Activated naive CD4-positive, alpha-beta T cell (primary cell): ENCODE measurements at places on chromosomes 12 and 14.

DNA sequence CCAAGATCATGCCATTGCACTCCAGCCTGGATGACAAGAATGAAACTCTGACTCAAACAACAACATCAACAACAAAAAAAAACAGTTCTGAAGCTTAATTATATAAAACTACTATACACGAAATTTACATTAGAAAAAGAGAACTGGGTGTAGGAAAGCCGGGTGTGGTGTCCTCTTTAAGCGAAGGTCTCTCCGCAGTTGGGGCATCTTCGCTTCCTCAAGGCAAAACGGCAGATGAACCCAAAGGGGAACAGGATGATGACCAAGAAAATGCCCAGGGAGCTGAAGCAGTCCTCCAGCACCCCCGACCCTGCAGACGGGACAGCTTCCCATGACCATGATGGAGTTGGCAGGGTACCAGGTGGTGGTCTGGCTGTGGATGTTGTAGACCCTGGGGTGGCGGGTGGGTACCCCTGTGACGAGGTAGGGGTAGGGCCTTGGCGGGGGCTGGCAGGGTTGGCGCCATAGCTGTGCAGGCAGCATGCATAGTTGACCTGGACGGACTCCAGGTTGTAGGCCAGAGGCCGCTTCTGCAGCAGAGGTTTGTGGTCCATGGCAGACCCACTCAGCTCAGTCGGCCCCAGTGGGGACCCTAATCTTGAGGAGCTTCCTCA is 18.2 kb upstream of the BCAT1 start:
- no peak for DNase-seq

DNA sequence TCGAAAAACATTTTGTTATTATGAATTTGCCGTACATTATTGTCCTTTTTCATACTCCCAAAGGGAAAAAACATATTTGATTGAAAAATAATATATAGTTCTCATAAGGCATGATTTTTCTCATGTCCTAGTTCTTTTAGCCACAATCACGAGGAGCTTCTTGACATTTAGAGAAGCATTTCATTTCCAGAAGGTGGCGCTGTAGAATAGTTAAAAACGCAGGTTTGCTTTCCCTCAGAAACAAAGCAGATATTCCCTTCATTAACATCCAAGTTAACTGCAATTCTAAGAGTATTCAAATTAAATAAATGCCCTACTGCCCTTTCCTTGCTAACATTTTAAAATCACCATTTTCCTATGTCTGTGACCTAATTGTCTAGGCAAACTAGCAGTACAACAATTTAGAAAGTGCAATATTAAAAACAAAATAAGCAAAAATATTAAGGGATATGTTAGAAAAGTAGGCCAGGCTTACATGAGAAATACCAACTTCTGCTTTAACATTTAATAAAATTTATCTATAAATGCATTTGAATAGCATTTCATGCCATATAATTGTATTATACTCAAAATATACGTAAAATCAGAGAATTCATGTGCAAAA is 10.9 kb upstream of the PIK3C2G start:
- no peak for DNase-seq

DNA sequence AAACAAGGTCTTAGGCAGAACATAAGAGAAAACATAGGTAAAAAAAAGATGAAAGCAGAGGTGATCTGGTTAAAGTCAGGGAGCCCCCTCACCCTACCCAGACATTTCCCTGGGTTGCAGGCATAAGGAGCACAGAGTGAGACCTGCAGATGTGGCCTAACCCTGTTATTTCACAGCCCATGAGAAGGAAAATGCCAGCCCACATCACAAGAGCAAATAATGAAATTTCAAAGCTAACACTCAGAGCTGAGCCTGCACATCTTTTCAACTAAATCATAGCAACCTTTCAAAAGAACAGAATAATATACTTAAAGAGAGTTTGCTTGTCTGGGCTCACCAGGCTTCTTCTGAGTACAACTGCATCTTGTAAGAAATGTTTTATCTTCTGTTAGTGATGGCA is 295.4 kb downstream of the RPAP3 start:
- DNase-seq, result no peak

DNA sequence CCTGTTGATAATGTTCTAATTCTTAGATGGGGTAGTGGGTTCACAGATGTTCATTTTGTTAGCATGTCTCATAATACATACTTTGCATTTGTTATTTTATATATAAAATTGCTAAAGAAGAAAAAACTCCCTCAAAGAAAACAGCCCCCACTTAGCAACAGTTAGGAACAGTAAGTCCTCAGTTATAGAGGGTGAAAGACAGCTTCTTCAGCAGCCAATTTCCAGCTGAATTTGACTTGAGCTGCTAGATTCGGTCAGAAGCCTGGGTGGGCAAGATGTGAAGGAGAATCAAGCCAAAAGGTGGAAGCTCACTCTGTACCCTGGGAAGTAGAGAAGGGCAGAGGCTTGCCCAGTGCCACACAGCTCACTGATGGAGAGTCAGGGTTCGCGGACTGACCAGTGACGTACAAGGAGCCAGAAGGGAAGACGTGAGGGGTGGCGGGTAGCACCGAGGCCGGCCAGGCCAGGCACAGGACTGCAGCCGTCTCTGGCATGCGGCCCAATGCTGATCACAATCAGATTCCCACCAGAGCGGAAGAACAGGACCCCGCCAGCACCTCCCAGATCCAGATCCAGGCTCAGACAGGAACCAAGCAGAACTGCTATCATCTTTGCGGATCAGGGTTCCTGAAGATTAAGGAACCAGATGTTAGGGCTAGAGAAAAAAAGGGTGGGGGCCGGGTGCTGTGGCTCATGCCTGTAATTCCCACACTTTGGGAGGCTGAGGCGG is 30.4 kb upstream of the VWF start:
- no peak for DNase-seq

- no peak for DNase-seq
These were observed 13.8 kb upstream of the SLCO1C1 start for GRCh38 chr12:20681334-20681733.

DNA sequence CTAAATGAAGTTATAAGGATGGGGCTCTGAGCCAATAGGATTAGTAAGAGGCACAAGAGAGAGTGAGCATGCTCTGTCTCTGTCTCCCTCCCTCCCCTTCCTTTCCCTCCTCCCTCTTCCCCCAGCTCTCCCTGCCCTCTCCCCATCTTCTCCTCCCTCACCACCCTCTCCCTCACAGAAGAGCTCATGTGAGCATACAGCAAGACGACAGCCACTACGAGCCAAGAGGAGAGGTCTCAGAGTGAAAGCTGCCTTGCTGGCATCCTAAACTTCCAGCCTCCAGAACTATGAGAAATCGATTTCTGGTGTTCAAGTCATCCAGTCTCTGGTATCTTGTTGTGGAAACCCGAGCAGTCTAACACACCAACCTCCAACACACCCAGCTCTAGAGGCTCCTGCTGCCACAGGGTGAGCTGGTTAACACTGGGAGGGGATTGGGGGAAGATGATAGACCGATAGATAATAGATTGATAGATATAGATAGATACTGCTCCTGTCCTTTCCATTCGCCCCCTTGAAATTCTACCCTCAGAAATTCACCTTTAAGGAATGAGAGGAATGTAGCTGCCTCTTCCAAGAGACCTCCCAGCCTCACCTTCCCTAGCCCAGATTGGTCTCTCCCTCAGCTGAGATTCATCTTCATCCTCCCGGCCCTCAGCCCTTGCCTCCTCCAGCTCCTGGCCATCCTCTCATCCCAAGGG is 25.8 kb upstream of the ACTN1 start:
- DNase-seq, result no peak

DNA sequence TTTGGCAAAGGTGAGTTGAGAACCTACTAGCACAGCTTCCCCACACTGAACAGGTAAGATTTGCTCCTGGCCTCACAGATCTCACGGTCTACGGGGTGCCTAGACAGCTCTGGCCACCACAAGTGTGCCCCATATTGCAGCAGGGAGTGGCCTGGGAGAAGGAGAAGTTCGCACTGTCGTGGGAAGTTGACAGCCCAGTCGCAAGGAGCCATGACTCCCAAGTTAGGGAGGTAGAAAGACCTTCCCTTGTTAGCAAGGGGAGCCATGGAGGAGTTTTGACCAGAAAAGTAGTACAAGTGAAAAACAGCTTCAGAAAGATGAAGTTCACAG is 316.3 kb downstream of the BCL11B start:
- no peak for DNase-seq

DNA sequence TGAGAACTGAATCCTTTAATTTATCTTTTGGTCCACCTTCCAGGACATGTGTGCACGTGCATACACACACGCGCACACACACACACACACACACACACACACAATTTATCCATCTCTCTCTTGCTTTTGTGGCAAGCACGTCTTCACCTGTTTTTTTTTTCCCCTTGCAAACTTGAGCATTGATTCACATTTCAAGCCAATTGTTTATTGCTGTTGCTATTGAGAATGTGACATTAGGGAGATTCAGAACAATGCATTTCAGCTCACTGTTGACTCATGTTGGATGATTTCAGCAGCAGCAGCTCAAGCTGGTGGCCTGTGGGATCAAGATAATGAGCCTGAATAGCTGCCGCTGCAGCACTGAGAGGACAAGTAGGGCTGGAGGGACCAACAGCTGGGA is 128.9 kb downstream of the SNAPC1 start:
- DNase-seq, result no peak

GRCh38 chr12:99020871-99021270 is 375.8 kb downstream of the APAF1 start:
- DNase-seq, result no peak

GRCh38 chr12:92224685-92225331 is 79.2 kb upstream of the BTG1 start:
- DNase-seq, result no peak

DNA sequence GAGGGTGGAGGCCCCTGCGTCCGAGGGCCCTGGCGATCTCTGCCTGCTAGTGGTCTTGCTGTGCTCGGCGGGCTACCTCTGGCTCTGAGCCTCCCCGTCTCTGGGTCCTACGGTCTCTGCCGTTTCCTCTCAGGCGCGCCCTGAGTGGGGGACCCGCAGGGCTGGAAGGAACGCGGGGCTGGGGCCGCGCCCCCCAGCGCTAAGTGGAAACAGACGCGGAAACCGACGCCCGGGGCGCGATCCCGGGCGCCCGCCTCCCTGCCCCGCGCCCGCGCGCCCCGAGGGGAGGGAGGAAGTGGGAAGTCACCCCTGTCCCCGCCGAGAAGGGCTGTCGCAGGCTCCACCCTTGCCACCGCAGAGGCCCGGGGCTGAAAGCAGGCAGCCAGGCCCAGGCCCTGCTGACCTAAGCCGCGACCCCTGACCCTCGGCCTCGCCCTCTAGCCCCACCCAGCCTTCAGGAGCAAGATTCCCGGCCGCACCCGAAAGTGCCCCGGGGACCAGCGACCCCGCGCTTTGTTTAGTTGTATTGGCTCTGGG is 831 bp downstream of the CRIP1 start:
- DNase-seq, result no peak

DNA sequence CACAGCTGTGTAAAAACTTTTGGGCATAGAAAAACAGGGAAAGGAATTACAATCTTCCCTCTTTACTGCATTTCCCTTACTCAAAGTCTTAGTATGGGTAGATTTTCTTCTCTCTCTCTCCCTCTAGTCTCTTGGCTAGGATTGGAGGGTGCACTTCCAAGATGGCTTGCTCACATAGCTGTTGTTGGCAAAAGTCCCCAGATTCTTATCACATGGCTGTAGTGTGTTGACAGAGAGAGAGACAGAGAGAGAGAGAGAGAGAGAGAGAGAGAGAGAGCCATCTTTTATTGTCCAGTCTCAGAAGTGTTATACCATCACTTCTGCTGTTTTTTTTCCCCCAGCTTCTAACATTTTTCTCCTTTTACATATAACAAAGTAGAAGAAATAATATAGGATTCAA is 6.3 kb upstream of the OR4E2 start:
- no peak for DNase-seq
